NCI-H2081 treated with DMSO at 0.1 percent for 48 hours (cell line): ENCODE measurements at places on chromosomes 1 and 21.

- DNase-seq = peak; percentile 82
These were observed 197.0 kb upstream of the LHX8 start for GRCh38 chr1:74937176-74937575.

DNA sequence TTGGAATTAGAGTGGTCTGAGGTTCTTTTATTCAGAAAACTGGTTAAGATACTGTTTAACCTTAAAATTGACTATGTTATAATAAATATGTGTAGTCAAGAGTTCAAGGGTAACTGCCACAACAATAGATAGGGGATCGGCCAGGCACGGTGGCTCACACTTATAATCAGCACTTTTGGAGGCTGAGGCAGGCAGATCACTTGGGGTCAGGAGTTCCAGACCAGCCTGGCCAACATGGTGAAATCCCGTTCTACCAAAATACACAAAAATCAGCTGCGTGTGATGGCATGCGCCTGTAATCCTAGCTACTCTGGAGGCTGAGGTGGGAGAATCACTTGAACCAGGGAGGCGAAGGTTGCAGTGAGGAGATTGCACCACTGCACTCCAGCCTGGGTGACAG, 39.5 kb downstream of the PDC start:
- no peak for DNase-seq

DNA sequence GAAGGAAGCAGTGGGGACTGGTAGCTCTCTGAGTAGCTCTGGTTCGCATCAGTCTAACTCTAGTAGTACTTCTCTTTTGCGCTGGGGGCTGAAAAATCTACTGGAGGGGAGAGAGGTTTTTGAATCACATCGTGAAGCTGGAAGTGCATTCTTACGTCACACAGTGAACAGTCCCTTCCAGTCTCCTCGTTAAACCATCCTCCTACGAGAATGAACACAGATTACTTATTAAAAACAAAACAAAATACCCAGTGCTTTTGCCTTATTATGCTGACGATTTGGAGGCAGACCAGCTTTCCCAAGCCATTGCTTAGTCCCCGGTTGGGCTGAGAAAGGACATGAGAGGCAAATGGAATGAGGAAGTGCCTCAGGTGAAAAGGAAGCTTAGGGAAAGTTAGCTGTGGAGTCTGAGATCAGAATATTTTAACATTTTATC, 16.1 kb downstream of the HUNK start:
- DNase-seq = no peak

GRCh38 chr1:110501488-110502132, 17.4 kb downstream of the KCNA10 start:
- DNase-seq = no peak

DNA sequence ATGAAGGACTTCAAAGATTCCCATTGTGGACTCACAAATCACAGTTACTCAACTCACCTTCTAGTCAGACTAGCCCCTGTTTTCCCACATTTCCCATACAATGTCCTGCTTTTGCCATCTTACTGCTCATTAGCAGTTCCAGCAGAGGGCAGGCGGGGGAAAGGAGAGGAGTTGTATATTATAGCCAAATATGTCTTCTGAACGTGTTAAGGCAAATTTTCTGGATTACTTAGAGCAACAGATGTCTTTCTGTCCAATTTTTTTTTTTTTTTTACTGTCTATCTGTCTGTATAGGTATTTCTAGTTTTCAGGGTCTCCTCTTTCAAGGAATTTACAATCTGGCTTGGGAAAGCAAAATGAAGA, 29.9 kb upstream of the DDAH1 start:
- DNase-seq = no peak

DNA sequence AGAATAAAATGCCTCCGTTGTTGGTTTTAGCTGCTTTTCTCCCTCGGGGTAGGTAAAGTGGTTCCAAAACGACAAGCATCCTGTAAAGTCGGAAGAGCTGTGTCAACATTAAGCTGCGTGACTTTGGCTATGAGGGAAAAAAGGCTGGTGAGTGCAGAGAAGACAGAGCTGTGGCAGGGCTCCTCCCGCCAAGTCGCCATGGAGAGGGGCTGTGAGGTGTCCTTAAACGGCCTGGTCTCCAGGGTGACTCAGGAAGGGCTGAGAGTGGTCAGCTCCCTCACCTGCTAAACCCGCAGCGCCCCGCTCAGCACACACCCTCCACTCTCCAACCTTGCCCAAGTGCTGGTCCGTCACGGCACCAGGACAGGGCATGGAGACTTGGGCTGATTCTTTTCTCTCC, 91.6 kb upstream of the SAMD11 start:
- DNase-seq = no peak

DNA sequence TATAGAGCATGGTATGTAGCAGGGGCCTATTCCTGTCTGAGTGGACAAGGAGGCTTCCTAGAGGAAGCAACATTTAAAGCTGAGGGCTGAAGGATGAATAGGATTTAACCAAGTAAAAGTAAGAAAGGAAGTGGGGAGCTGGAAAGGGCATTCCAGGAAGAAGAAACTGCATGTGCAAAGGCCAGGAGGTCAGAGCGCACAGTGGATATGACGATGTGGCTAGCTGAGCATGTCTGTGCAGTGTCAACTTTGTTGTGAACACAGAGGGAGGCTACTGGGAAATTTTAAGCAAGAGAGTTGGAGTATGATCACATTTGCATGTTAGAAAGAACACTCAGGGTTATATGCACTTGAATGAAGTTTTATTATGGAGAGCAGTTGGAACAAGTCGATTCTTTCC, 28.6 kb upstream of the JUN start:
- no peak for DNase-seq

DNA sequence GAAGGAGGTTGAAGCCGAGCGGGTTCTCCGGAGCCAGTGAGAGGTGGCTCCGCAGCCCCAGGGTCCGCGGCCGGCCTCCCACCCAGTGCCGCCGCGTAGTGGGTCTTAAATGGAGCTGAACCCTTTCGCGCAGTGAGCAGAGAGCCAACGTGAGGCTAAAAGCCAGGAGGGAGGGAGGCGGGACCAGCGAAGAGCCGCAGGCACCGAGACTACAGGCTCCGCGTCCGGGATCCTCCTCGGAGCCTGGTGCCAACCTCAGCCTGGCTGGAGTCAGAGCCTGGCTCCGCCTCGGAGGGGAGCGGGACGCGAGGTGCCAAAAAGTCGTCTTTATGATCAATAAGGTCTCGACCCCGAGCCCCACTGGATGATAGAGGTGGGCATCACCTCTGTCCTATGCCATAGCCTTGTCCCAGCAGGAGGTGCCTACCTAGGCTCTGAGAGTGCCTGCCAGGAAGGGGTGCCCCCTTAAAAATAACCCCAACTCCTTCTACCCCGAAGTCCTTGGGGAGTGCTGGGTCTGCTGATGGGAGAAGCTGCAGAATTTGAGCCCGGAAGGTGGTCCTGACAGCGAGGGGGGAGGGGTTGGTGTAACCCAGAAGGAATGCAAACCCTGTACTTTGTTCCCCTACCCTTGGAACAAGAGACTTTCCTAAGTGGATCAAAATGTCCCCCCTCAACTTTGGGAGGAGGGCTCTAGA, 1.6 kb downstream of the IGSF21 start:
- no peak for DNase-seq

DNA sequence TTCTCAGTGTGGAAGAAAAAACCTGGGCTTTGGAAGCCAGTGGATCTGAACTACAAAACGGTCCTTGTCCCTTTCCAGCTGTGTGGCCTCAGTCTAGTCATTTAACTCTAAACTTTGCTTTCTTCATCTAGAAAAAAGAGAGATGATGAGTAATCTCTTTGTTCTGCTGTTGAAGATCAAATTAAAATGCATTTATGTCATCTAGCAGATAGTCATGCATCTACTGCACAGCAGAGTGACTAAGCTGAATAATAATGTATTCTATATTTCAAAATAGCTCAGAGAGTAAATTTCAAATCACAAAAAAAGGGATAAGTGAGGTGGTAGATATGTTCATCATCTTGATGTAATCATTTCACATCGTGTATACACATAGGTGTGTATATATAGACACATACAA, 473.2 kb downstream of the DSCAM start:
- DNase-seq = no peak

DNA sequence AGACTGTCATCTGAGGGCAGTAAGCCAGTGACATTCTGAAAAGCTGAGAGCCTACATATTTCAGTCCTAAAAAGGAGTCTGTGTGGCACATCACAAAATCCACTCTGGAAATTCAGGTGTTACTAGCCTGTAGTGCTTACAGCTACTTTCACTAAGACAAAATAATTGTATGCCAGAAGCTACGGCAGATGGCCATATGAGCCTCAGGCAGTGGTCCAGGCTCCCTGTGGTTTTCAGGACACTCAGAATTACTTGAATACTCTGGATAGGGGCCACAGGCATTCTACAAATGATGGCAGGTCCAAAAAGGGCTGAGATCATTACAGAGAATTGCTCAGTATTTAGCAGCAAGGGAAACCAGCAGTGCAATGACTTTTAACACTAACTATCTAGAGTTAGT, 527.1 kb downstream of the MRPL39 start:
- DNase-seq = no peak

GRCh38 chr1:17627239-17628052, 87.9 kb downstream of the ARHGEF10L start:
- DNase-seq = no peak

DNA sequence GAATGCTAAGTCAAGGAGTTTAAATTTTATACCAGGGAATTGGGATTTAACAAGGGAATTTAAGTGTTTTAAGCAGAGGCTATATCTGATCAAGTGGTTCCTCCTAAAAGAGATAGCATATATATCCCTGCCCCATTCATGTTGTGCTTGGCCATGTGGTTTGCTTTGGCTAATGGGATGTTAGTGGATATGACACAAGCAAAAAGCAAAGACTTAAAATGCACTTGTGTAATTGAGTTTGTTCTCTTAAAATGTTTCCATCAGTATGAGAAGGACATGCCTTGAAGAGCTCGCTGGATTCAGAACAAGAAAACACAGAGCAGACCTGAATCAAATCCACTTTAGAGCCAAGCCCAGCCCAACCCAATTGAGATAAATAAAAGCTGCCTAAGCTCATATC, 22.4 kb downstream of the C1orf87 start:
- no peak for DNase-seq

DNA sequence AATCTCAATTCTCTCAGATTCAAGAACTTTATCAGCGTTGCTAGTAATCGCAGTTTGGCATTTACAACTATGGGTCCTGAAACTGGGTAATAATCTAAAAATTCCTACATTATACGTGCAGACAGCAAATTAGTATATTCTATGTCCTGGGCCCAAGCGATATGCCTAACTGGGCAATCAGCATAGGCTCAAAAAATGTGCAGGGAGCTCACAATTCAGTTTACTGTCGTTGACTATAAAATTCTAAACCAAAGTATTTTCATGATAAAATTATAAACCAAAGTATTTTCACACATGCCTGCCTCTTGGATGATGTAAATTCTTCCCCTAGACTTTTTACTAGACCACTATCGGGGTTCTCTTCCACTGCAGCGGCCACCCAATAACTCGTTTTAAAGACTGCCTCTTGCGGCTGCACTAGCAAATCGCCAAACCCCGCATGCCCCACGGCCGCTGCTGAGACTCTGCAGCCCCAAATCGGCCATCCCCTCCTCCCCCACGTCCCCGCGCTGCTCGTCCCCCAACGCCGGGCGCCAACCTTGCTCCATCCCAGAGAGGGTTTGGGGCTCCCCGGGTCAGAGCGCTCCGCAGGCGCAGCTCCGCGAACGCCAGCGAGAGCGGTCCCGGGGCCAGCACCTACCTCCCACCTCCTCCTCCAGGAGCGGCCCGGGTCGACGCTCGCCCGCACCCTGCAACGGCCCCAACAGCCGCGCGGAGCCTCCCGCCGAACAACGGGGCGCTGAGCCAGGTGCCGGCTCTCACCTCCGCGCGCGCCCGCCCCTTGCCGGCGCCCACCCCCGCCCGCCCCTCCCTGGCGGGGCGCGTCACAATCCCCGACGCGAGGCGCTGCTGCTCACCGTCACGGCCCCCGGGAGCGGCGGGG, 506 bp downstream of the SSX2IP start:
- DNase-seq = no peak

GRCh38 chr1:101278845-101279244, 42.0 kb downstream of the S1PR1 start:
- no peak for DNase-seq

DNA sequence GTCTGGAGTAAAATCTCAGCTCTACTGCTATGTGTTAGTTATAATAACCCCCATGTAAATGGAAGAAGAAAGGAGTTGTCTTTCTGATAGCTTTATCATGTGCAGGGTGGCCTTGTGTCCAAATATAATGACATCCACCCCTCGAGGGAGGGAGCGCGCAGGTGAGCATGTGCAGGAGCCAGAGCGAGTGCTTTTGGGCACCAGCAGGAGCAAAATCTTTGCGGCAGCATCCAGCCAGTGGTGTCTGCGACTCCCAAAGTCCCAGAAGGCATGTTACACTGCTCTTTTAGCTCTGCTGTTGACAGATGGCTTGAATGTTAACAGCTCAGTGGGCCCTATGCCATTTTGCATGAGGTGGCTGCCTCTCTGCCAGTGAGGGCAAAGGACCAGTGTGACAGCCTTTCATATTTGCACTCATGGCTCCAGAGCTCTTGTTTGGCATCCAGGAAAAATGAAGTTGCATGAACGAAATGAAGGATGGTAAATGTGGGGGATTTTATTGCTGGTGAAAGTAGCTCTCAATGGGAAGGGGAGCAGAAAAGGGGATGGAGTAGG, 146.7 kb downstream of the HMCN1 start:
- DNase-seq = no peak

- no peak for DNase-seq
These were observed 42.3 kb downstream of the CD247 start for GRCh38 chr1:167476061-167476460.

- DNase-seq = no peak
These were observed 372.3 kb downstream of the TTLL7 start for GRCh38 chr1:83626603-83627002.

- DNase-seq = no peak
These were observed 12.6 kb downstream of the LRRC8D start for GRCh38 chr1:89833183-89834082.

DNA sequence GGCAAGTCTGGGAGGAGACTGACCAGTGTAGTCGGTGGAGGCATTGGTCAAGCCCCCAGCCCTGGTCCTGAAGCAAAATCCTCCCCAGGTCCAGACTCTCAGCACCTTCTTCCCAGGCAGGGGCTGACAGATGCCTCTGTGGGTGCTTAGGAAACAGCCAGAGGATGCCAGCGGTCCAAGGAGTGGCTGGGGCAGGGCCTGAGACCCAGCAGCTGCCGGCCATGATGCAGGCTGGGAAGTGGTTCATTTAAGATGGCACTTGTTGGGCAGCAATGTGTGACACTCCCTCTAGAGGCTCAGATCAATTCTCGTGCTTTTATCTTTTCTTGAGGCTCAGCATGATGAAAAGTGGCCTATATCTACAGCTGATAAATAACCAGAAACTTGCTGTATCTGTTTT, 165.0 kb upstream of the VAMP3 start:
- DNase-seq = no peak

DNA sequence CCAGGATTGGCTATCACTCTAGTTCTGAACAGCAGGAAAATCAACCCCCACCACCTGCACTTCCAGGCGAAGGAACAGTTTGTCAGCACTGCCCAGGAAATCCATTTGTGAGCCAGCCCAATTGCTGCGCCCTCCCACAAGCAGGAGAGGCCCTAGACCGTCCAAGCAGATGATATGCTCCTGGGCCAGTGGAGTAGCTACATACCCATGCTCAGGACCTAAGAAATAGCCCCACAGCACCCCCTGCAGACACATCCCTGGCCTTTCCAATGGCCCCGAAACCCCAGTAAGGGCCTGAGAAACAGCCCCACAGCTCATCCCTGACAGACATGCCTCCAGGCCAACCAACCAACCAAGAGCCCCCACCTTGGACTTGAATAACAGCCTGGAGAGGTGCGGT, 111.5 kb upstream of the ZC3H11B start:
- no peak for DNase-seq

- DNase-seq = no peak
These were observed 121.3 kb downstream of the HFM1 start for GRCh38 chr1:91283421-91283726.
